ENCODE measurements at places on chromosomes 7 and 10.

- DNase-seq, result no peak
Measured at GRCh38 chr10:786633-787474, 97.4 kb upstream of the DIP2C start.

DNA sequence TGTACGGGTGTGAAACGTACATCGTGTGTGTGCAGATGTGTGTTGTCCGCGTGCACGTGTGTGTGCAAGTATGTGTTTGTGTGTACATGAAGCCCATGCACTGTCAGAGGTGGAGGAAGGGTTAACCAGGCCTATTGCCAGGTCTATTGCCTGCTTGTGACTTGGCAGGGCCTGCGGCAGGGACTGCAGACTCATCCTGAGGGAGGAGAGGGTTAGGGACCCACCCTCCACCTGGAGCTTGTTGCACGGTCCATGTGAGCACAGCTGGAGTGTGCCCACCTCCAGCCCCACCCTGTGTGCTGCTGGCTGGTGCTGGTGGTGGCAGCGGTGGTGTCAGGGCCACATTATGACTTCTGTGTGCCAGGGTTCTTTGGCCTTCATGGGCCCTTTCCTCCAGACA, 7.1 kb upstream of the AQP1 start:
- no peak for DNase-seq

GRCh38 chr7:14687777-14688176, 214.8 kb downstream of the DGKB start:
- DNase-seq, result no peak

DNA sequence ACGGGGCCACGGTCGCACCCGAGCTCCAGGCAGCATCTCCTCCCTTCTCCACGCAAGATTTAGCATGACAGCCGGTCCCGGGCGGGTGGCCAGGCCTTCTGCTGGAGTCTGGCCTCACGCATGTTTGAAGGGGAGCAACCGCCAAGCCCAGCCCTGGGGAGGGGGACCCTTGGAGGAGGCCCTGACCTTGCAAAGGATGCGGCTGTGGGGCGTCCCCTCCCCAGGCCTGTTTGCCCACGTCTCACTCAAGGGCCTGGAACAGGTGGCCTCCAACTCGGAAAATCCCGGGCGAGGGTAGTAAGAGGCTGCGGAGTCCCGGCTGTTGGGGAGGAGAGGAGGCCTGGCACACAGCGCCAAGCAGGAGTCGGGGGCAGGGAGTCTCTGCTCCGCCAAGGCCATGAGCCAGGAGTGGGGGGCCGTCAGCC, 50.6 kb upstream of the DPYSL4 start:
- no peak for DNase-seq

- no peak for DNase-seq
Measured at GRCh38 chr10:26361971-26362370, 76.2 kb upstream of the APBB1IP start.

- no peak for DNase-seq
Measured at GRCh38 chr10:97075961-97076525, 109.7 kb downstream of the SLIT1 start.

DNA sequence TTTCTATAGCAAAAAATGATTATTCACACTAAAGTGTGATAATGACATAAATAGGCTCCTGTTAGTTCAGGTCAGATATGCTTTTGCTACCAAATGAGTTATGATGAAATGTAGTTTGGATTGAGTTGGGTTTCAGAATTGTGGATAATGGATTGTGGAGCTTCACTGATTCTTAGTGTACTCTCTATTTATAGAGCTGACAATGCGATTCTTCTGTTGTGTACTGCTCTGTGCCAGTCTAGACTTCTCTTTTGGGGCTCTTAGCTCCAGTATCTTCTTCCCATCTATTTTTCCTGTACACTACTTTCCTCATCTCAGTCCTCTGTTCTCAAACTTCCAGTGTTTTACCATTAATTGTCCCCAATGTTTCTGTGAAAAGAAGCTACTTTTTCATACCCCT, 7.5 kb downstream of the STMP1 start:
- DNase-seq, result no peak

DNA sequence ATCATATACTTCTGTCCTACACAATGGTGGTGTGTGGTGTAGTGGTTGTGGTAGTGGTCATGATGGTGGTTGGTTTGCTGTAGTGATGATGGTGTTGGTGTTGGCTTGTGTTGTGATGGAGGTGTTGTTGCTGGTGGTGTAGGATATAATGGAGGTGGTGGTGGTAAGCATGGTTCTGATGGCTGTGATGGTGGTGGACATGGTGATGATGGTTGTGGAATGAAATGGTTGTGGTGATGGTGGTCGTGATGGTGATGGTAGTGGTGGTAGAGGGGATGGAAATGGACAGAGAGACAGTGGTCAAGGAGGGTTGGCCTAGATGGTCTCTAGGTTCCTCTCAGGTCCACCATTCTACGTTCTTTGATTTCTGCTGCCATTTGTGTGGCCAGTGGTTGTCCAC, 44.7 kb downstream of the FAM241B start:
- DNase-seq, result no peak

GRCh38 chr7:50707236-50708006, 75.3 kb downstream of the GRB10 start:
- no peak for DNase-seq

- DNase-seq, result no peak
Measured at GRCh38 chr7:4641091-4641666, 40.9 kb upstream of the FOXK1 start.

DNA sequence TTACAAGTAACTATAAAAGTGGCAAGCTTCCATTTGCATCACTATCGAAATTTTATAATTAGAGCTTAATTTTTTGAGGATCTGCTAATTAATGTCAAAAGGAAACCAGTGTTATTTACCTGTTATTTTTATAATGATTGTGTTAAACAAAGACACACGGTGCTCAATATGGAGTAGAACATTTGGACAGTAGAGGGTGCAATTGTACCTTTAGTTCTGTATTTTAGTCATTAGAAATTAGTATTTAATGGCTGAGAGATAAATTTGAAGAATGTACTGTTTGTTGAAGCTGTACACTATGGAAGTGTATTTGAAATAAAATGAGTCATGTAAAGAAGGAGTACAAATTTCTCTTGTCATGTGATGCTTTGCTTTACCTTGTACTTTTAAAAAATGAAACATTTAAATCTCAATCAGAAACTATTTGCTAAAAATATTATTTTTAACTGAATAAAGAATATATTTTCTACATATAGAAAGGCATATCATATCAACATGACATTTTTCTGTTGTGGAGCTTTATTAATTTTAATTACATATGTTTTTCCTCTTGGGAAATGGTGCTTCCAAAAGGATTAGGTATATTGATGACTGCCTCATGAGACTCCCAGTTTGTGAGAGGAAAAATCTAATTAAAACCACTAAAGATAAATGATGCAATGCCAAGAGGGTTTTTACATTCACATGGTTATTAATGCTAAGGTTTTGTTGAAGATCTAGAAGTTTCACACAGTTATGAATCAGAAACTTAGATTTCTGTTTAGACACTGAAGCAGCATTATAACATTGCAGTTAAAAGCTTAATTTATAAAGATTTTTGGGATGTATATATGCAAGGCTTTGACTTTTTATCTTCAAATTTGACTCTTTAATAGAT, 10.4 kb upstream of the PRKG1 start:
- peak; percentile 77 for DNase-seq

DNA sequence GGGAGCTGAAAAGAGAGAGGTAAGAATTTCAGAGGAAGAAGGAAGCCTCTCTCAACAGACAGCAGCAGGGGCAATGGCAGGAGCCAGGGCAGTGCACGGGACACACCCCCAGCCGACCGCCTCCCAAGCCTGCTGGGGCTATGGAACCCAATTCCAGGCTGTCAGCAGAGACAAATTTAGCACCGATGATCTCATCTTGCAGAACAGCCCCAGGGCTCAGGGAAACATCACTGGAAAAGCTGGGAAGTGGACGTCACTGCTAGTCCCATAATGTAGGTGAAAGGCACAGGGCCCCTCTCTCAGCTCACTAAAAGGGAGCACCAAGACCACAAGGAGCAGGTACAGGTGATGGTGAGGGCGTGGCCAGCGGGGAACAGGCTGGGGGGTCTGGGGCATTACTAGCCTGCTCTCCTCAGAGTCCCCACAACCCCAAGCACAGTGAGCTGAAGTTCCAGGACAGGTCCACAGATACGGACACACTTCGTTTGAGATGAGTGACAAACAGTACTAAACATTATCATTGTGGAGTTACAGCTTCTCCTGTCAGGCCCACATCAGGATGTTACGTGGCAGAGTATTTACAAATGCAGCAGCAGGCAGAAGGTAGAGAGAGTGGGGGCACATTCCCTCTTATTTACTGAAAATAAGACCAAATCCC, 103.7 kb downstream of the PLXNA4 start:
- DNase-seq, result no peak

DNA sequence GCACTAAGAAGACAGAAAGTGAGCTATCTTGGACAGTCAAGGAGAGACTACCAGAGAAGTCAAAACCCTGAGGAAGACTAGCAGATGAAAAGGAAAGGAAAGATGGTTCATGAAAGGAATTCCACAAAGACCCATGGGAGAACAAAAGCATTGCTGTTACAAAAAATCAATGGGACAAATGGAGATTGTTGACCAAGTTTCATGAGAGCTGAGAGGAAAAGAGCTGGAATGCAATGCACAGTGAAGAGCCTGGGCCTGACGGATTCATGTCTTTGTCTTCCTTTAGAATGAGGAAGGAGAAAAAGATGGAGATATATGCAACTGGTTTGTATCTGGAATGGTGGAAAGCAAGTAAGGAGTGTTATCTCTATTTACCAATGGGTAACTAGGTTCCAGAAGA, 17.3 kb downstream of the TMEM243 start:
- DNase-seq, result no peak

DNA sequence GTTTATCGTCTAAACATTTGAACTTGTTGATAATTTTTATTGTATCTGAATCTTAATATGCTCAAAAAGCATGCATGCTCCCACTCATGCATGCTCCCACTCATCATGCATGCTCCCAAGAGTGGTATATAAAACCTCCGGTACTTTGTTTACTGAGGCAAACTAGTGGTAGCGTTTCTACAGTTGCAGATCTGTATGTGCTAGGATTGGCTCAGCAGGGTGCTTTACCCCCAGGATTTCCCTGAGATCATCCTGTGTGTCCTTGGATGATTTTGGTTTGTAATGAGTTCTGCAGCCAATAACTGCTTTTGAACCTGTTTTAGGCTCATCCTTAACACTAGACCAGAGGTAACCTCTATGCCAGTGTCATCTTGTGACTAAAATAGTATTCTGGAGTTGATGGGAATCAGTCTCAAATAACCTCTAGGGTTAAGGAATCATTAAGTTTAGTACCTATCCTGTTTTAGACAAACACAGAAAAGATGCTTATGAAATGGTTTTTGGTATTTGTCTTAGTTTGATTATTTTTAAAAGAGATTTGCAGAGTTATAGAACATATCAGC, 40.4 kb downstream of the PHTF2 start:
- no peak for DNase-seq

DNA sequence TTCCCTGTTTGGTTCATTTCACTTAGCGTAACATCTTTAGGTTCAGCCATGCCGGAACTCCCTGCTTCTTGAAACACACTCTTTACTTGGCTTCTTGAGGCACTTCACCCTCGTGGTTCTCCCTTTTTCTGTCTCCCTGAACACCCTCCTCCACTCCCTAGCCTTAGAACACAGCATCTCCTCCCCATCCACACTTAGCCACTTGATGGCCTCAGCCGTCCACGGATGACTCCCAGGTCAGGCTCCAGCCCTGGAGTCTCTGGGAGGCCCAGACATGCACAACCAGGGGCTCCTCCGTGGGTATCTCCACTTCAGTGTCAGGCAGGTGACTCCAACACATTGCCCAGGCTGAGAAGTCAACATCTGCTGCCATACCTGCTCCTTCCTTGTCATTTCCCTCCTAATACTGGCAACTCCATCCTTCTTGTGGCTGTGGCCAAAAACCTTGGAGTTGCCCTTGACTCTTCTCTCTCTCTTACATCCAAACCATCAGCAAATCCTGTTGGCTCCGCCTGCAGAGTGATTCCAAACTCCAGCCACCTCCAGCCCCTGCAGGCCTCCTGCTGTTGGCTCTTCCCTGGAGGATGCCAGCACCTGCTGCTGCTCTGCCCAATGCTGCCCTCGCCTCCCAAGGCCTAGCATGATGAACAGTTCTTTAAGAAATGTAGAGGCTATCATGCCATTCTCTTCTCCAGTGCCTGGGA, 8.4 kb upstream of the INMT start:
- peak; percentile 35 for DNase-seq

DNA sequence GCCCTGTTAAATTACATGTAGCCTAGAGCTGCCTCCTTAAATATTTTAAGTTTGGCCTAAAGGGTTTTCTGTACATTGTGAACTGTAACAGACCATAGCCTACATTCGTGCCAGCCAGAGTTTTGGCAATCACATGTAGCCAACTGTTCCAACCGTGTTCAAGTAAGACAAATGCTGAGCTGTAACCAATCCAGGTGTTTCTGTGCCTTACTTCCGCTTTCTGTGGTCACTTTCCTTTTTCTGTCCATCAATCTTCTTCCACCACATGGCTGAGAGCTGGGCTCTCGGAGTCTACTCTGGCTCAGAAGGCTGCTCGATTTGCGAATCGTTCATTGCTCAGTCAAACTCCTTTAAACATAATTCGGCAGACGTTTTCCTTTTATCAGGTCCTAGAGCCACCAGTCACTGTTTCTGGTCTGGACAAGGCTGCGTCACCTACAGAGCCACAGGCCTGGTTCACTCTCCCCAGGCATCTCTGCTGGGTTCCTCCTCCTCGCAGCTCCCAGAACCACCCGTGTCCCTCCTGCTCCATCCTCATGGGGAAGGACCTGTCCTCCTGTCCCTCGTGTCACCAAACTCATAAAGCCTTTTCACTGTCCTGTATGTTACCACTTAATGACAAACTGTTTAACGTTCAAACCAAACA, 158.0 kb upstream of the RHEB start:
- DNase-seq, result no peak

DNA sequence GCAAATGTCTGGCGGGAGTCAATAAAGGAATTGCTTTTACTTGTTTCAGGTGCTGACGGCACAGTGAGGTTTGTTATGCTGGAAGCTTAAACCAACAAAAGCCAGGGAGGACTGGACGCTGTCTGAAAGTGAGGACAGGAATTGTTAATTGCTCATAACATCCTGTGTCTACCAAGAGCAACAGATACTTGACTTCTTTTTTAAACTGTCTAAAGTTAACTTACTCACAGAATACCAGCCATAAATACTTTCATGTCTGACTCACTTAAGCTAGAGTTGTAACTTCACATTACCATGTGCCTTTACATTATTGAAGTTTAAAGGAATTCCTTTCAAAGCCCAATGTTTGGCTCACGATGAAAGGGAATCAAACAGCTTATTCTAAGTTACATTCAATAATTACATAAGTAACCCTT, 252.7 kb upstream of the SHH start:
- peak; percentile 5 for DNase-seq

DNA sequence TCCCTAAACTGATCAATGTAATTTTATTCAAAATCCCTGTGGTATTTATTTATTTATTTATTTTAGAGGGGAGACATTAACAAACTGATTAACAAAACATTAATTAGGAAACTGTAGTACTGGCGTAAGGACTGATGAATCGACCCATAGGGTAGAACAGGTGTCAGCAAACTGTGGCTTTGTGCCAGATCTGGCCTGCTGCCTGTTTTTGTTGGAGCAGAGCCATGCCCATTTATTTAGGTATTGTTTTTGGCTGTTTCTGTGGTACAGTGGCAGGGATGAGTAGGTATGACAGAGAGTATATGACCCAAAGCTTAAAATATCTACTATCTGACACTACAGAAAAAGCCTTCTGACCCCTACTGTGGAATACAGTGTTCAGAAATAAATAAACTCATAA, 332.5 kb upstream of the ETV1 start:
- no peak for DNase-seq

GRCh38 chr10:60234551-60234950, 155.1 kb downstream of the ANK3 start:
- DNase-seq, result no peak

Data from IMR-90 (cell line).